ENCODE measurements at places on chromosomes 1 and 21. TPM values are rescaled to one million over a fixed set of nuclear protein-coding genes. Genes with fewer than 3 reads are reported as not detected.

The KIF21B gene
- 90.3 TPM for total RNA-seq

The CACHD1 gene
- total RNA-seq = 0.17 TPM

The ENSA gene
- 99.7 TPM for total RNA-seq

GRCh38 chr1:204680461-204680860, 5.1 kb downstream of the LRRN2 start:
- H3K27me3 ChIP-seq = no peaks in the 10 kb centered on the region
- no peak overlapping the region for H3K27ac ChIP-seq
- H3K4me3 ChIP-seq = no peak overlapping the region
